Stimulated activated CD4-positive, alpha-beta T cell treated with anti-CD3 and anti-CD28 coated beads, Interleukin-1b, Interleukin-23, amount 100 ng/mL, for 1 hour (primary cell): ENCODE measurements at places on chromosomes 6 and 20.

GRCh38 chr6:91509039-91509438, 922.2 kb upstream of the MAP3K7 start:
- DNase-seq, result no peak

- DNase-seq, result no peak
These were observed 3.0 kb downstream of the RGS19 start for GRCh38 chr20:64076061-64076997.

DNA sequence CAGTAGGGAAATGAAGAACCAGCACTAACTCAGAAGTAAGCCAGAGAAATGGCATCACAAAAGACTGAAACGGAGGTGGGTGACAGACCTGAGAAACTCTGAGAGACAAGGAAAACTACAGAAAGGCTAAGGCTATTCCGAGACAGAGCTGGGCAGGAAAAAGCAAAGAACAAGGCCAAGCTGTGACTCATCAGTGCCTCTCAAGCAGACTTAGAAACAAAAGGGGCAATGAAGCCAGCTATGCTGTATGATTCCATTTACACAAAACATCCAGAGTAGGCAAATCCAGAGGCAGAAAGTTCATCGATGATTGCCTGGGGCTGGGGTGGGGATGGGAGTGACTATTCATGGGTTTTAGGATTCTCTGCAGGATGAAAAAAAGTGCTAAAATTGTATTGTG, 50.0 kb downstream of the SLC23A2 start:
- no peak for DNase-seq

GRCh38 chr20:34066476-34067090, 45.5 kb downstream of the EIF2S2 start:
- DNase-seq, result no peak

DNA sequence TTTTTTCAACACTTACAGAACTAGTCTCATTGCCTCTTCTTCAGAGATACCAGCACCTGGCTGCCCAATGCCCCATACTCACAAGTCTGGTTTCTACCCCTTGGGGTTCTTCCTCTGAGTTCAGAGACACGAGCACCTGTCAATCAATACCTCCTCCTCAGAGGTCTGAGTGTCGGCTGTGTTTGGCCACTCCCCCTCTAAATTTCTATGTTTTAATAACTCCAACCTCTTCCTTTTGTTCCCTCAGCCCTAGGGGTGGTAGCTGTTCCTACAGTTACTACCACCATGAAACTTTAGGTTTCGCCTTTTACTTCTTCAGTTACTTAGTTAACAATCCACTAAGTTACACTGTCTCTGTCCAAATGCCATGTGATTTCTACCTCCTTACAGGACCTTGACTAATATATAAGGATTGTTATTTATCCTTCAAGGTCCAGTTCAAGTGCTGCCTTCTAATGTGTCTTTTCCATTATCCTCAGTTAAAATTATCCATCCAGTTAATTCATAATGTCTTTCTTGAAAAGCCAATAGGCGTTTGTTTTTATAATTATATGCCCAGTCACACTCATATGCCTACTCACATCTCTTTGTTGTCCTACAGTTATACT, 14.6 kb upstream of the PHF20 start:
- no peak for DNase-seq

DNA sequence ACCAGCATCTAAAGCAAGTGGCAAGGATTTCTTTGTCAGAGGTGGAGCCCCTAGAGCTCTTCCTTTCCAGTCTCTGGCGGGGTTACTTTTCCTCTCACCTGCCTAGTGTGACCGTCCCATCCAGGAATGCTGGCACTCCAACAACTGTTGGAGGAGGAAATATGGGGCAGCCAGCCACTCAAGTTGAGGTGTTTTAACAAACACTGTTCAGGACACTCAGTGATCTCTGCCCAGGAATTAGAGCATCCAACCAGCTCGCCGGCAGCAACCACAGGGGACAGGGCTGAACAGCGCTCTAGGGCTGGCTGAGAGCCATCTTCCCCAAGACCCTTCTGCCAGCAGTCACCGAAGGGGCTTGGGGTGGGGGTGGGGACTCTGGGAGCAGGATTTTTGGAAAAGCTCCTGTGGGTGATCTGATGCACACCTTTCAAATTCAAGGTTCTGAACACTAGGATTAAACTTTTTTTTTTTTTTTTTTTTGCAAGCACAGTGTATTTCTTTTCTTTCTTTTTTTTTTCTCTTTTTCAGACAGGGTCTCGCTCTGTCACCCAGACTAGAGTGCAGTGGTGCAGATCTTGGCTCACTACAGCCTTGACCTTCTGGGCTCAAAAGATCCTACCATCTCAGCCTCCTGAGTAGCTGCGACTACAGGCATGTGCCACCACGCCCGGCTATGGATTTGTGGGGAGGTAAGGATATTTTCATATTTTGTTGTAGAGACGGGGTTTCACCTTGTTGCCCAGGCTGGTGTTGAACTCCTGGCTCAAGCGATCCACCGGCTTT, 28.4 kb upstream of the KCNK16 start:
- no peak for DNase-seq

GRCh38 chr6:142118925-142119324, 13.8 kb upstream of the GJE1 start:
- DNase-seq, result no peak

DNA sequence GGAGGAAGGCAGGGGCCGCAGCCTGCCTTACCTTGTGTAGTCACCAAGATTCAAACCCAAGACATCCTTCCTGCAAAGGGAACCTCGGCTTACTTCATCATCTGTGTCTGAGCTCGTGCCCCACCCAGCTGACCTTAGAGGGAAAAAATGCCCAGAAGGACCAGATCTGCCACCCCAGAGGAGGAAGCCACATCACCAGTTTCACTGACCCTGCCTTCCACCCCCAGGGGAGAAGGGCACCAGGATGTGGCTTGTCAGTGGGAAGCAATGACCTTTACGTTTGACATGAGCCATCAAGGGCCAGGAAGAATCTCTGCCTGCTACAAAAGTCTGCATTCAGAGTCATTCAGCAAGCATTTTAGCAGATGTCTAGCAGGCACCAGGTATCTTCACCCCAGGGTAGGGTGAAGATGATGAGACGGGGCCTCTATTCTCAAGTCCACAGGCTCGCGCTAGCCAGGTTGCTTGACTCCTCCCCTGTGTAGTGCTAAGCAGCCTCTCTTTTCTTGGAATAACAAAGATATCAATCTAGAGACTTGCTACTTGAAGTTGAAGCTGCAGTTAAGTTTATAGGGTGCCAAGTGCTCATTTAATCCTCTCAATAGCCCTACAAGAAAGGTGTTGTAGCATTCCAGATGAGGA, 28.1 kb downstream of the HM13 start:
- DNase-seq, result no peak

DNA sequence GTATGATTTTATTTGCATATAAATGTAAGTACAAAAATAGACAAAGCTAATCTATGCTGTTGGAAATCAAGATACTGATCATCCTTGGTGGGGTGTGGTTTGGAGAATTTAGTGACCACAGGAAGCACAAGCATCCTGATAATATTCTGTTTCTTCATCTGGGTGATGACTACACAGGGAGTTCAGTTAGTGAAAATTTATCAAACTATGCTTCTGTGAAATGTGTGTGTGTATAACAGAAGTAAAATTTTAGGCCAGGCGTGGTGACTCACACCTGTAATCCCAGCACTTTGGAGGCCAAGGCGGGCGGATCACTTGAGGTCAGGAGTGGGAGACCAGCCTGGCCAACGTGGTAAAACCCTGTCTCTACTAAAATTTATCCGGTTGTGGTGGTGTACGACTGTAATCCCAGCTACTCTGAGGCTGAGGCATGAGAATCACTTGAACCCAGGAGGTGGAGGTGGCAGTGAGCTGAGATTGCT, 20.6 kb downstream of the ENPP3 start:
- DNase-seq, result no peak

- DNase-seq, result no peak
These were observed 33.4 kb downstream of the SLC23A2 start for GRCh38 chr20:4967752-4968477.

GRCh38 chr6:33840048-33840926, 36.5 kb upstream of the MLN start:
- DNase-seq, result no peak

GRCh38 chr20:58056021-58056591, 172.3 kb downstream of the ANKRD60 start:
- no peak for DNase-seq

DNA sequence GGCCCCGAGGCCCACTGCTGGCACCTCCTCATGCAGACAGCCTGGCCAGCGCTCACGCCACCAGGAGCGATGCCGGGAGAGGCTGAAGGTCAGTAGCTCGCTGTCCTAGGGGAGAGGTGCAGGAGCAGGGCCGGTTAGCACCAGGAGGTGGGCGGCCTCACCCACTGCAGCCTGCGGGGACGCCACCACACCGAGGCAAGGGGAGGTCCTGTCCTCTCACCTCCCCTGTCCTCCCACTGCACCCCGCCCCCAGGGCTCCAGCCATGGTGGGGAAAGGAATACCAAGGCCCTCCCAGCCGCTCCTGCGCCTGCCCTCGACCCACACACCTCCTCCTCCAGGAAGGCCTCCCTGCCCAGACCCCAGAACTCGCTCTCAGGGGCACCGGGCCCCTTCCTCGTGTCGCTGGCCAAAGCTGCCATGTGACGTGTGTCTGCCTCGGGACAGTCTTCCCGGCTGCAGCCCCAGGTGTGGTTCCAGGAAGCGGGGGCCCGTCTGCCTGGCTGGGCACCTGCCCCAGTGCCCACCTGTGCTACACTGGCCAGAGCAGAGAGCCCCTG, 6.5 kb downstream of the NKAIN4 start:
- no peak for DNase-seq

DNA sequence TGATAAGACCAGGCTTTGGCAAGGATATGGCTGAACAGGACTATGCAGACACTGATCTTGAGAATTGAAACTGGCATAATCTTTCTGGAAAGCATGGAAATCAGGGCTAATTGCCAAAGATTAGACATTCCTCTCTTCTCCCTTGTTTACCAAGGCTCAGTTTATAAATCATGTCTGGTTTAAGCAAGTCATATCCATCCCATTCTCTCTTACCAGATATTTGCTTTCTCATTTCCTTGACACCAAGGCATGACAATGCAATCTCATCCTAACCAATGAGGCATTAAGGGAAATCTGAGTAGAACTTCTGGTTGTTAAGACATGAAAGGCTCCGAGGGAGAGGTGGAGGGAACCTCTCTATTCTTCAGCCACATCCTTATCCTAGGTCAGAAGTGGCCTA, 110.3 kb upstream of the CEP85L start:
- DNase-seq, result no peak

- DNase-seq, result no peak
These were observed at the start of gene MAPK13 for GRCh38 chr6:36129941-36130666. Gene MAPK13 (plus strand): TSS chr6:36130513. CDS start chr6:36130583, 70 bp downstream.

DNA sequence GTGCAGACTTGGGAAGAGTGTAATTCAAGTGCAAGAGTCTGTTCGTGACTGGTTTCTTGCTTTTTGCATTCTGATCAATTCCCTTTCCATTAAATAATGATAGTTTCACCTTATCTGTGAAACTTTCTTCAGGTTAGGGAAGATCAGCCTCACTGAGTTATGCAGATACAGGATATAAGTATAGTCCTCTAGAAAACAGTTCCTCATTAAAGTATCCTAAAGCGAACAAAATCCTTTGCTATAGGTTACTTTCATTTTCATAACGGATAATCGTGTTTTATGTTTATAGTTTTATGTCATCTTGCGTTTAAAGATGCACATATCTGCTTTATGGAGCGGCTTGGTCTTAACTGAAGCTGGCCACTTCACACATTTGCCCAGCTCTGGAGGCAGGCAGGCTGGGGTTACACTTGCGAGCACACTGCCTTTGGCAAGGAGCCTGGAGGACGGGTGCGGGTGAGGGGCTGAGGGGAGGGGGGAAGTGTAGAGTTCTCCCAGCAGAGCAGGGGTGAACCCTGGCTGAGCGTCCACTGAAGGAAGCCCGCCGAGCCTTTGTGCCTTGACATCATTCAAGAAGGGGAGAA, 123.5 kb upstream of the IFNGR1 start:
- no peak for DNase-seq

DNA sequence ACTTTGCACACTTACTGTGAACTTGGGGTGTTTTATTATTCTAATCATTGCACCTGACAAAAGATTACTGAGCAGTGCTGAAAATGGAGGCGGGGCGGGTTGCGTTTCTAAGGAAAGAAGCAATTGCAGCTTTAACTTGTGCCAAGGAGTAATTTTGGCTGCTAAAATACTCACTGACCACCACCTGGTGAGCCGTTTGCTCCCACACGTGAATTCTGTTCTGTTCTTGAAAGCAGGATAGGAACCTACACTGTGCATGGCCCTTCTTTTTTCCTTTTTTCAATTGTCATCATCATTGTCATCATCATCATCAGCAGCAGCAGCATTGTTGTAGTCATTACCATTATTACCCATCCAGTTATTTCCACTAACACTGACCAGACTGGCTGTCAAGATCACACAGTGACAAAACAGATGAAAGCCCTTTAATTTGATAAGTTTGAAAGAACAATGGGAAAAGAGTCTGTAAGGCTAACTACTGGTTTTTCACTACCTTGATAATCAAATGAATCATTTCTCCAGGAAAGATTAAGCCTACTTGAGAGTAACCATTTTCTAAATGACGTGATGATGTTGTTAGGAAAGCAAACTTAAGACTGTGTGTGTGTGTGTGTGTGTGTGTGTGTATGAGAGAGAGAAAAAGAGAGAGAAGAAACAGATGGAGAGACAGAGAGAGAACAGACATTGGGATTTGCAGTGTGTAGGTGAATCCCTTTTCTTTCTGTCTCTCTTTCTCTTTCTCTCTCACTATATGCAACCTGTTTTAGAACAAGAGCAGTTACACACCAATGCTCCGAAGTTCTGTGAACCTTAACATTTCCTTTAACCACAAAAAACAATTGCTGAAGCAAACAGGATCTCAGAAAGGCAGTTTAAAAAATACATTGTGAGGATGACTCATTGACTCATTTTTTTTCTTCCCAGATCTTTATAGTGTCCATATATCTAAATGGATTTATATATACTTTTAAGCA, 3.8 kb downstream of the RIPOR2 start:
- no peak for DNase-seq

DNA sequence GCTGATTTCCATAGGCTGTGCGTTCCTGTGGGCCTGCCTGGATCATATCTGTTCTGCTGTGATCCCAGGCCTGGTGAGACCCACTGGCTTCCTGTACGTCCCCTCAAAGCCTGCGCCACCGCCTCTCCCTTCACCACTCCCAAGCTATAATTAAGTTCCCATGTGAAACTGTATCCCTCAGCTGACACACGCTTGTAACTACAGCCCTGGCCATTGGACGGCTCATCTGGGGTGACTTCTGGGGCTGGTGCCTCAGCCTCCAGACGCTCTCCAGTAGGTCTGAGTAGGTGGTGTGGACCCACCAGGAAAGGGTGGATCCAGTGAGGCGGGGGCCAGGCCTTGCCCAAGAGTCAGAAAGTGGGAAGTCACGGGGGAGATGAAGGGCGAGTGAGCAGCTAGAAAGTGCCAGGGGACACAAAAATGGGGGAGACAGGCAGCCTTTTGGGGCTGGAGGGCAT, 21.0 kb downstream of the PPARD start:
- no peak for DNase-seq

- DNase-seq, result no peak
These were observed 27.0 kb upstream of the SLC22A2 start for GRCh38 chr6:160285541-160286105.

GRCh38 chr6:79702691-79703090, 71.6 kb downstream of the SH3BGRL2 start:
- no peak for DNase-seq
